ENCODE measurements at places on chromosomes 6 and 20. TPM values are rescaled to one million over a fixed set of nuclear protein-coding genes. Genes with fewer than 3 reads are reported as not detected.

AMD1 gene
- 61.7 TPM for total RNA-seq

GTSF1L gene
- not detected for total RNA-seq

GRCh38 chr6:105330913-105331312 lies 72.0 kb downstream of the PREP start:
- DNase-seq = no peak
- H3K4me1 ChIP-seq = peaks cover 5% of the 10 kb centered on the region
- no peaks in the 10 kb centered on the region for H3K27me3 ChIP-seq

DNA sequence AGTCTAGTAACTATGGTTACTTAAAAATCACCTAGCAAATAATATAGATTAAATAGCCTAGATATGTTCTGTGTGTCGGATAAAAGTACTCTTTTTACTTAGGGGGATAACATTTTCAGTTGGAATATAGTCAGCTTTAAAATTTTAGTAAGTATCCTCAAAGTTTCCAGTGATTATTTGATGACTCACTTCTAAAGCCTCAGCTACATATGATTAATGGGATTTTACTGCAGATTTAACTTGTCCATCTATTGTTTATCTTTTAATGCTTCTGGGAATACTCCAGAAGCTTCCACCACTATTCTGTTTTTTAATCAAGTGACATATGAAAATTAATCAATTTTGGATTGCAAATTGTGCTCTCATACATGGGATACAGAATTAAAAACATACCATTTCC lies 8.7 kb upstream of the TENT5A start:
- H3K27ac ChIP-seq = no peak overlapping the region
- DNase-seq = no peak
- H3K36me3 ChIP-seq = no peaks in the 10 kb centered on the region
- H3K4me1 ChIP-seq = peaks cover 5% of the 10 kb centered on the region

- H3K4me1 ChIP-seq = no peaks in the 10 kb centered on the region
- no peaks in the 10 kb centered on the region for H3K27me3 ChIP-seq
- no peak overlapping the region for H3K27ac ChIP-seq
Observed at GRCh38 chr6:84392261-84392660, 164.8 kb upstream of the CEP162 start.

All from upper lobe of right lung (tissue), 1 donor.